ENCODE measurements at places on chromosomes 4 and X. TPM values are rescaled to one million over a fixed set of nuclear protein-coding genes. Genes with fewer than 3 reads are reported as not detected.

Gene GPRASP3
- 3.9 TPM for total RNA-seq

Gene UGT2B10
- total RNA-seq = not detected

Gene UBA6
- 222 TPM for total RNA-seq

Gene CT45A7
- not detected for total RNA-seq

Gene ARHGAP4
- total RNA-seq = 5.3 TPM

Gene DDIT4L
- total RNA-seq = 8.0 TPM

Gene HSFX3
- not detected for total RNA-seq

Gene HTN3
- total RNA-seq = not detected

Gene TSPAN6
- total RNA-seq = 41.9 TPM

Gene CXCL13
- not detected for total RNA-seq

Gene CCNA2
- 35.9 TPM for total RNA-seq

Gene FGF16
- 6.2 TPM for total RNA-seq

Gene HTR2C
- not detected for total RNA-seq

Gene EMCN
- 158 TPM for total RNA-seq

Gene UGT2B17
- not detected for total RNA-seq

Gene TMEM31
- not detected for total RNA-seq

Gene NHS
- total RNA-seq = 0.67 TPM

Gene ADH7
- total RNA-seq = not detected

Gene TRIM60
- not detected for total RNA-seq

Gene SFRP2
- not detected for total RNA-seq

Gene PDLIM5
- 212 TPM for total RNA-seq

Gene CAPN6
- total RNA-seq = not detected

Gene SLC26A1
- total RNA-seq = 0.19 TPM

Gene FRMD7
- not detected for total RNA-seq

Gene NDST4
- not detected for total RNA-seq

Gene BGN
- total RNA-seq = 71.8 TPM

Gene FMR1NB
- total RNA-seq = not detected

Gene CXCL3
- total RNA-seq = 0.33 TPM

Gene CENPVL1
- not detected for total RNA-seq

Gene SLC7A11
- total RNA-seq = 76.1 TPM

Gene RNF212
- total RNA-seq = 5.9 TPM

Gene SSX4
- not detected for total RNA-seq

Gene HAND2
- total RNA-seq = not detected

Gene ATP8A1
- 15.0 TPM for total RNA-seq

Gene DCK
- total RNA-seq = 21.1 TPM

Gene PAGE1
- total RNA-seq = not detected

Gene MAP3K15
- total RNA-seq = under 0.01 TPM

Gene HELT
- total RNA-seq = not detected

Gene EPGN
- total RNA-seq = 0.29 TPM

Gene CDS1
- total RNA-seq = not detected

Gene SLC38A5
- 10.1 TPM for total RNA-seq

Gene FHDC1
- total RNA-seq = 0.10 TPM

Gene CT45A1
- total RNA-seq = not detected

Gene WDR45
- total RNA-seq = 24.5 TPM

Gene RRH
- not detected for total RNA-seq

Gene CLDN22
- total RNA-seq = 0.10 TPM

Gene PCDH10
- 4.9 TPM for total RNA-seq

Gene ZNF674
- 5.5 TPM for total RNA-seq

Gene USP17L18
- not detected for total RNA-seq

Gene ANXA3
- total RNA-seq = 191 TPM

Gene FREM3
- under 0.01 TPM for total RNA-seq

Gene RBBP7
- 92.2 TPM for total RNA-seq

Gene ITIH6
- total RNA-seq = not detected

Gene MAGEA6
- total RNA-seq = not detected

Gene TMEM156
- 3.3 TPM for total RNA-seq

Gene CTAG1A
- total RNA-seq = not detected
